CD4-positive, alpha-beta T cell treated with Interleukin-6 for 4 hours (primary cell): ENCODE measurements at places on chromosomes 3 and 15.

GRCh38 chr3:157333551-157333991 is 103.1 kb upstream of the PTX3 start:
- no peak for DNase-seq

DNA sequence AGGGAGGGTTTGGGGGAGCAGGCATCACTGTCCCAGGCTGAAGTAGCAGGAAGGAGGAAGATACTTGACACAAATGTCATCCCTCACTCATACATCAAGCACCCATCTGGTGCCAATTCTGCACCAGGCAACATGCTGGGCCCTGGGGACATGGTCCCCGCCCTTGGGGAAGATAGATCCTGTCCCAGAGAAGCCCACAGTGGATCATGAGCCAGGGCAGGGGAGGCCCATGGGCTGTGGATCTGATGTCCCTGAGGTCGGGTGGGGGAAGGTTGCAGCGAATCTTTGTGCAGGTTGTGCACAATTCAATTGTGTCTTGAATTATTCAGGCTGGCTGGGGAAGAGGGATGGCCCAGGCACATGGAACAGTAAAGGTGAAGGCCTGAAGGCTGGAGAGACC is 6.4 kb upstream of the CCDC33 start:
- DNase-seq: no peak

- no peak for DNase-seq
These were observed 16.9 kb downstream of the KLHL18 start for GRCh38 chr3:47299381-47300318.

DNA sequence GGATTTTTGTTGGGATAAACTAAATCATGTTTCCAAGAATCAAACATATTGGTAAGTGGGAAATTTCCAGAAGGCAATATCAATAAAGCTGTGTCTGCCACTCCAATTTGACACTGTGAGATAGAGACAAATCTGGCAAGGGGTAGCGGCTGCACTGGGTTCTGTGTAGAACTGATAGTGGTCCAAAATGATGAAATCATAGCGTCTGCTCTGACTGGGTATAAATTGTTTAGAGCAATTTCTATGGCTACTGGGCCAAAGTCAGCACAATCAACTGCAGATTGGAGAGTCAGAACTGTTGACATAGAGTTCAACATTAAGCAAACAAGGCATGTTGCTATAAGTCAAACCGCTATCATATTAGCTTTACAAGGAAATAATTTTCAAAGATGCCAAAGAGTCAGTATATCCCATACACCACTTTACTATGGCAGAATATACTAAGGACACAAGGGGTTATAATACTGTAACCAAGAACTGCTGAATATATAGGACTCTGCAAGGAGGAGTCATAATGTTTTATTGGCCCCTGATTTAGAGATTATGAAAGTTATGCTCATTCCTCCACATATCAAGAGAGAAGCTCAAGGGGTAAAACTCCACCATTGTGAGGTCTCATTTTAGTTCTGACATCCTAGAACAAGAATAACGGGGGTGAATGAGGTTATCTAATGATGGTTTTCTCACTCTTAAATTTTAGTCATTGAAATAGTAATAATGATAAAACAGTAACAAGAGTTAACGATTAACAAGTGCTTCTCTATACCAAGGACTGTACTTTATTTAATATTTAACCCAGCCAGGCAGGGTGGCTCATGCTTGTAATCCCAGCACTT is 309.7 kb upstream of the GADL1 start:
- no peak for DNase-seq

DNA sequence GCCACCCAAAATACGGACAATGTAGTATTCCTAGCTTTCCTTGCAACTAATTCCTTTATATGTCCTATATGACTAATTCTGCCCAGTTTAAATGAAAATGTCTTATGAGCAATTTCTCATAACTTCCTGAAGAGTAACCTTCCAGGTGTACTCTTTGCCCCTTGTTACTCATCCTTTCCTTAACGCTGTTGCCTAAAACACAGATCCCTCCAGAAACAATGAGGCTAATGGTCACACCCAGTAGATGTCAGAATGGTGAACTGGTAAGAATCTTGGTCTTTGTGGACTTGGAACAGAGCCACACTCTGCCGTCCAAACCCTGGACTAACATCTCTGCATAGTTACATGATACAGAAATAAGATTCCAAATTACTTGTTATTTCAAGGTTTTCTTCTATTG is 497.9 kb downstream of the IGSF11 start:
- no peak for DNase-seq

GRCh38 chr15:31523027-31523654 is 196.5 kb downstream of the KLF13 start:
- no peak for DNase-seq

DNA sequence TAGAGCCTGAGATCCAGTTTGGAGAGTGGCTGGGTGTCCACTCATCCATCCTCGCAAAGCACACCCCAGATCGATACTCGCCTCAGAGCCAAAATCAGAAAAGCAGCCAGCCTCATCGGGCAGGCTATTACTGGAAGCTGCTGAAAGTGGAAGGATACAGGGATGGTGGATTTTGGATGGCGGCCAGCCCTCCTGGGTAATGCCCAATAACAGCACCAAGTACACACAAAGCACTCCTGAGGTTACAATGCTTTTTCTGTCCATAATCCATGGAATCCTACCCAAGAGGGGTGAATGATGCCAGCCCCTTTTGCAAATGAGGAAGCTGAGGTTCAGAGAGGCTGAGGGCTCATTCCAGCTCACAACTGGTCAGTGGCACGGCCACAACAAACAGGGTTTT is 93.1 kb upstream of the SLC6A11 start:
- DNase-seq: no peak

DNA sequence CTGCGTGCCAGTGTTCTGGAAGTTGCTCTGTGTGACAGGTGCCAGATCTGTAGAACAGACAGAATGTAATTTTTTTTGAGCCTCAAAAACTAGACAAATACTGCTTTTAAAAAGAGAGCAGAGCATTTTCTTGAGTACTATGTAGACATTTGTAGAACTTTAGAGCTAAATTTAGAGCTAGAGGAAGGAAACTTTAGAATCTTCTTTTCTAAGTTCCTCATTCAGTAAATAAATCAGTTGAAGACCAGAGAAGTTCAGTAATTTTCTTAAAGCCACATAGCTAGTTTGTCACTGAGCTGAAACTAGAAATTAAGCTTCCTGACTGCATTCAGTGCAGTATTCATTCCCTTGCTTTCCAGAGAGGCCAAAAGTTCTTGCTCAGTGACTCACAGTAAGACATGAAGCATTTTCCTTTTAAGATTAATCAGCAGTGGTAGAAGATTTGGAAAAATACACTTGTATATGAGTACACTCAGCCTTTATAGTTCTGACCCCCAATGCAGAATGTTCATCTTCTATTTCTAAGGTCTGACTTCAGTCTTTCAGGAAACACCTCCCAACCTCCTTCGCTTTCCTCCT is 83.6 kb upstream of the TSEN2 start:
- no peak for DNase-seq

DNA sequence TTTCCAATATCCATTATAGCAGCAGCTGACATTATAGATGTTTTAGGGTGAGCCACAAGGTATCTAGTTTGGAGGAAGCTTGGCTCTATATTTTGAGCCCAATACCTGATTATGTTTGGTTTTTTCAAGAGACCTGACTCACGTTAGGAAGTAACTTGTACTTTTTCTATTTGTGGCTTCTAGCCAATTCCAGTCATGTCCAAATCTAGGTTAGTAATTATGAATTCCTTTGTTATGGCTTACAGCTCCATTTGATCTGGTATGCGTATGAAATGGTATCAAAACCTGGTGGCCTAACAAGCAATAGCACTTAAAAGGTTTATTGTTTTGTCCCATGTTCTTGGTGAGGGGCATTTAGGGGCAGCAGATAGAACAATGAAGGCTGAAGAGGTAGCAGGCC is 115.9 kb downstream of the TOP2B start:
- DNase-seq: no peak

GRCh38 chr3:108065096-108065495 is 25.7 kb downstream of the CD47 start:
- no peak for DNase-seq
